Chondrocyte (in vitro differentiated cells): ENCODE measurements at places on chromosomes 7 and 10. TPM values are rescaled to one million over a fixed set of nuclear protein-coding genes. Genes with fewer than 3 reads are reported as not detected.
A peak's percentile ranks its signal among the peaks of the same experiment; 100 is the strongest.

Gene TAC1
- not detected in 3 replicates for total RNA-seq

Gene MSMB
- not detected in 3 replicates for total RNA-seq

Gene TAS2R40
- not detected in 3 replicates for total RNA-seq

Gene AKR1C2
- total RNA-seq = 0.22 to 0.44 TPM (median 0.26 TPM) in 3 replicates

Gene TBC1D12
- 23.2 to 38.4 TPM (median 26.3 TPM) in 3 replicates for total RNA-seq

Gene PRKCQ
- 0.13 to 0.15 TPM in 2 of 3 replicates, not detected in the other for total RNA-seq

Gene AKR1C3
- 0.46 to 0.54 TPM (median 0.50 TPM) in 3 replicates for total RNA-seq

Gene IGFBP3
- total RNA-seq = 1,747 to 1,749 TPM (median 1,748 TPM) in 3 replicates

Gene DNAJC2
- 17.6 to 26.9 TPM (median 18.3 TPM) in 3 replicates for total RNA-seq

Gene CYP26A1
- 0.47 to 1.9 TPM (median 0.49 TPM) in 3 replicates for total RNA-seq

GRCh38 chr10:5445006-5445405 lies 32.6 kb downstream of the NET1 start:
- H3K4me3 ChIP-seq = no peak overlapping the region
- DNase-seq = no peak
- no peak overlapping the region for H3K27ac ChIP-seq
- no peaks in the 10 kb centered on the region for H3K36me3 ChIP-seq

GRCh38 chr7:35556515-35557471 lies 138.1 kb downstream of the HERPUD2 start:
- no peak overlapping the region for H3K4me3 ChIP-seq
- H3K4me1 ChIP-seq = no peaks in the 10 kb centered on the region
- H3K27ac ChIP-seq = no peak overlapping the region
- H3K36me3 ChIP-seq = peaks cover 2% of the 10 kb centered on the region

DNA sequence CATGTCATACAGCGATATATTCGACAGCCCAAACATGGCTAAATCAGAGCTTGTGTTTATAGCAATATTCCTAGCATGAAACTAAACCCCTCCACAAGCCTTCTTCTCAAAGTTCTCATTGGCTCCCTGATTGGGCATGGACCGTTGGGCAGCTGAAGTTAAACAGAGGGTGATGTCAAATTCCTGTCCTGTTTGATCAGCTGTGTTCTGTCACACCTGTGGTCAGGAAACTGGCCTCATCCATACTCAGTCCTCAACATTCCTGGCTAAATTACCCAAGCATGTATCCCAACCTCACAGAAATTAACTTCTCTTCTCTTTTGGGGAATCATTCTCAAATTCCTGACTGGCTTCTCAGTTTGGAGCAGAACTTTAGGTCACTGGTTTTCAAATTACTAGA lies 107.9 kb downstream of the ODAD2 start:
- no peak overlapping the region for H3K27ac ChIP-seq
- H3K4me3 ChIP-seq = no peak overlapping the region
- no peak for DNase-seq
- H3K4me1 ChIP-seq = no peaks in the 10 kb centered on the region

DNA sequence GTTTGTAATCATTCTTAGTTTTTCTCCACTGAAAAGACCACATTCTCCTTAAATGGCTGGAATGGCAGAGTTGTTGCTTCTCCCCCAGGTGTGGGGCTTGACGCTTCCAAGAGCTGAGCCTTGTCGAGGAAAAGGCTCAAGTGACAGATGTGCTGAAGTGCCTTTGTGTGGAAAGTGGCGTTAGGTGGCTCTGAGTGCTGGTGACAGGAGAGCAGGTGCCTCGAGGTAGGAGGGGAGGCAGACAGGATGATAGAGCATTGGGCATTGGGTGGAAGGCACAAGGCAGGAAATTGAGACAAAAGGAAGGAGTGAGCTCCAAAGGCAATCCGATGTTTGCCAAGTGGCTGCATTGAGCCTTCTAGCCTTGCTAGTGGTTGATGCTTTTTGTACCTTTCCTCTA lies 6.7 kb downstream of the KIAA1217 start:
- H3K4me3 ChIP-seq = no peak overlapping the region
- no peak for DNase-seq
- peaks cover 4% of the 10 kb centered on the region for H3K4me1 ChIP-seq
- H3K27me3 ChIP-seq = peaks cover 8% of the 10 kb centered on the region
- H3K27ac ChIP-seq = no peak overlapping the region

DNA sequence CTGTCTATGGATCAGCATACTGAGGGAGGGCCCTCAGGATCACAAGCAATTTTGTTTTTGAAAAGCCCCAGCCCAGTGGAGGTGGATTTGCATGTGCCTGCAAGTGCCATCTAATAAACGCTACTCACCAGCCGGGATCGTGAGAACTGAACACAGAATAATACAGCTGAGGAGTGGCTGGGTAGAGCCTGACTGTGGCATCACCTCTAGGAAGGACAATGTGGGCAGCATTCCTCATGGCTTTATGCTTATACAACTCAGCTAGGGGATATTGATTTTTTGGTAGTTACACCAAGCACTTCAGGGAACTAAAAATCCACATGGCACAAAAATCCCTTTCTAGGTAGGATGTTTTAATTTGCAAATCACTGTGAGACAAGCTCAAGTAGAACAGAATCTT lies 72.7 kb upstream of the PALS2 start:
- no peak overlapping the region for H3K4me3 ChIP-seq
- no peak for DNase-seq
- no peak overlapping the region for H3K27ac ChIP-seq
- peaks cover 41% of the 10 kb centered on the region for H3K4me1 ChIP-seq
- no peaks in the 10 kb centered on the region for H3K27me3 ChIP-seq

- no peaks in the 10 kb centered on the region for H3K27me3 ChIP-seq
- no peak for DNase-seq
- no peaks in the 10 kb centered on the region for H3K4me1 ChIP-seq
- H3K27ac ChIP-seq = no peak overlapping the region
- H3K4me3 ChIP-seq = no peak overlapping the region
- H3K36me3 ChIP-seq = peaks cover 3% of the 10 kb centered on the region
Observed at GRCh38 chr7:74324531-74325209, 35.5 kb downstream of the CLIP2 start.

DNA sequence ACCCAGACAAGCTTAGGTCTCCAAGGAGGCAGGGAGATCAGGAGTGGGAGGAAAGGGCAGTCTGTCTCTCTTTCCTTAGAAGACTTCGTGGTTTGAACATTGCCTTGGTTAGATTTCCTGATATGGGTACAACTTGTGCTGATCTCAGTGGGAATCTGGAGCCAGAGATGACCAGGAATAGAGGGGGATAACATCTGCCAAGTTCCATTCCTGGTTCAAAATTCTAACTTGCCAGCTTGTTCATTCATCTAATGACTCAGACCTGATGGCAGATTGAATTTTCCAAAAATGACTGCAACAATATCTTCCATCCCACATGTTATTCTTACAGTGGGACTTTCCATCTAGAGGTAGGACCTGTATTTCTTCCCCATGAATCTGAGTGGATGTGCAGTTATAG lies 394.3 kb upstream of the PODXL start:
- DNase-seq = no peak
- H3K36me3 ChIP-seq = peaks cover 2% of the 10 kb centered on the region
- no peak overlapping the region for H3K4me3 ChIP-seq
- peaks cover 59% of the 10 kb centered on the region for H3K4me1 ChIP-seq
- H3K27ac ChIP-seq = peak overlapping the region; percentile 49

GRCh38 chr7:24722386-24723177 lies 34.7 kb downstream of the GSDME start:
- no peaks in the 10 kb centered on the region for H3K27me3 ChIP-seq
- peaks cover 6% of the 10 kb centered on the region for H3K4me1 ChIP-seq
- H3K27ac ChIP-seq = no peak overlapping the region
- DNase-seq = no peak

GRCh38 chr10:88194041-88194887 lies 330.8 kb downstream of the PTEN start:
- no peak overlapping the region for H3K4me3 ChIP-seq
- H3K36me3 ChIP-seq = no peaks in the 10 kb centered on the region
- DNase-seq = no peak

DNA sequence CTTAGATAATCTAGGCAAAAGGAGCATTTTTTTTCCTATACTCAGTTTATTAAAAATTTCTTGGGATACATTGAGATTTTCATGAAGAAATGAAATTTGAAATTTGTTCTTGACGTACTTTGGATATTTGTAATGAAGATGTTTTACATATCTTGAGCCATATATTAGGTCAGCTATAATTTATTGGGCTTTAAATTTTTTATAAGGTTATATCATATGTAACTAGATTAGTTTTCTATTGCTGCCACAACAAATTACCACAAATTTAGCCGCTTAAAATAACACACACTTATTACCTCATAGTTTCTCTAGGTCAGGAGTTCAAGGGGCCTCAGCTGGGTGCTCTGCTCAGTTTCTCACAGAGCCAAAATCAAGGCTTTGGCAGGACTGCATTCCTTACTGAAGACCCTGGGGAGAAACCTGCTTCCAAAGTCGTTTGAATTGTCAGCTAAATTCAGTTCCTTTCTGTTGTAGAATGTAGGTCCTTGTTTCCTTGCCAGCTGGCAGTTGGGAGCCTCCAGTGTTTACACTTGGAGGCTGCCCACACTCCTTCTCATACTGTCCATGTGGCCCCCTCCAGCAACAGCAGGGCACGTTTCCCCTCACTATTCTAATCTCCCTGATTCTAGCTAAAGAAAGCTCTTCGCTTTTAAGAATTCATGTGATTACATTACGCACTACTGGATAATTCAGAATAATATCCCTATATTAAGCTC lies 42.6 kb upstream of the DNAH11 start:
- no peak for DNase-seq
- H3K36me3 ChIP-seq = no peaks in the 10 kb centered on the region
- H3K4me3 ChIP-seq = no peak overlapping the region
- H3K4me1 ChIP-seq = no peaks in the 10 kb centered on the region
- no peak overlapping the region for H3K27ac ChIP-seq
- no peaks in the 10 kb centered on the region for H3K27me3 ChIP-seq

GRCh38 chr7:23347682-23348180 lies 48.6 kb downstream of the MALSU1 start:
- H3K4me3 ChIP-seq = peak overlapping the region; percentile 45
- H3K27ac ChIP-seq = peak overlapping the region; percentile 95
- H3K36me3 ChIP-seq = peaks cover 24% of the 10 kb centered on the region
- DNase-seq = no peak
- no peaks in the 10 kb centered on the region for H3K27me3 ChIP-seq

- no peak overlapping the region for H3K4me3 ChIP-seq
- no peaks in the 10 kb centered on the region for H3K27me3 ChIP-seq
- DNase-seq = no peak
- no peaks in the 10 kb centered on the region for H3K36me3 ChIP-seq
- no peak overlapping the region for H3K27ac ChIP-seq
Observed at GRCh38 chr10:43781480-43782361, 133.0 kb upstream of the ZNF32 start.

- no peak overlapping the region for H3K27ac ChIP-seq
- no peaks in the 10 kb centered on the region for H3K36me3 ChIP-seq
- peaks cover 16% of the 10 kb centered on the region for H3K4me1 ChIP-seq
- DNase-seq = no peak
- no peaks in the 10 kb centered on the region for H3K27me3 ChIP-seq
Observed at GRCh38 chr10:124465777-124466488, 4.3 kb downstream of the LHPP start.

GRCh38 chr10:132449811-132450181 lies 52.8 kb downstream of the PWWP2B start:
- no peaks in the 10 kb centered on the region for H3K36me3 ChIP-seq
- DNase-seq = peak; percentile 63
- H3K27me3 ChIP-seq = no peaks in the 10 kb centered on the region
- peaks cover 32% of the 10 kb centered on the region for H3K4me1 ChIP-seq

GRCh38 chr10:80407812-80408241 lies 524 bp upstream of the PRXL2A start:
- H3K4me3 ChIP-seq = peak overlapping the region; percentile 77
- peak overlapping the region; percentile 82 for H3K27ac ChIP-seq

DNA sequence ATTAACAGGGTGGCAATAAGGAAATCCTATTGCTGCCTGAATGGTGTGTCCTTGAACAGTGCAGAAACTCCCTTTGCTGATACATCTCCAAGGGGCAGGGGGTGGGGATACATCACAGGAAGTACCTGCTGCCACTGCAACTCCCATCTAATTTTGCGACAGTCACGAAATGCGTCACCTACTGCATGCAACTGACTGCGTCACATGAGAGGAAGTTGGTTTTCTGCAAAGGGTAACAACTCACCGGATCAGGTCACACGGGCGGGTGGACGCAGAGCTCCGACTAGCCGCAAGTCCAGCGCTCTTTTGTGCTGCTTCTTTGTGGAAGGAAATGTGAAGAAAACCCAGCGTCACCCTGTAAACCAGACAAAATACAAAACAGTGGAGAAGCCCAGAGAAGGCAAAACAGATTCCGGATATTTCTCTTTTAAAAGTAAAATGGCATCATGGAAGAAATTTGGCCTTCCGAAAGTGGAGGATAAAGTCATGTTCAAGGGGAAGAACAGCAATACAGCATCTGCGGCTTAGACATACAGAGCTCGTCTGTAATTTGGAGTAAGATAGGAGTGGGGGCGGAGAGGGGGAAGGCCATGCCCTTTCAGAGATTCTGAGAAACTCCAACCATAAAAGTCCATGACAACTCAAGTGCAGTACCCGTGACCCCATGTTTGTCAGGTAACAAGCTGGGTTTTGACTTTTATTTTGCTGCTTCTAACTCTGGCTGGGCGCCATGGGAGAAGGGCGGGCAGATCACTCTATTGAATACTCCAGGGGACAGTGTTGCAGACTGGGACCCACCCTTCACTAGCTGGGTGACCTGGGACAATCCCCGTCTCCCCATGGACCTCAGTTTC lies 32.3 kb upstream of the PLEKHS1 start:
- H3K4me3 ChIP-seq = no peak overlapping the region
- H3K27ac ChIP-seq = no peak overlapping the region
- peaks cover 4% of the 10 kb centered on the region for H3K4me1 ChIP-seq
- peaks cover 25% of the 10 kb centered on the region for H3K36me3 ChIP-seq

DNA sequence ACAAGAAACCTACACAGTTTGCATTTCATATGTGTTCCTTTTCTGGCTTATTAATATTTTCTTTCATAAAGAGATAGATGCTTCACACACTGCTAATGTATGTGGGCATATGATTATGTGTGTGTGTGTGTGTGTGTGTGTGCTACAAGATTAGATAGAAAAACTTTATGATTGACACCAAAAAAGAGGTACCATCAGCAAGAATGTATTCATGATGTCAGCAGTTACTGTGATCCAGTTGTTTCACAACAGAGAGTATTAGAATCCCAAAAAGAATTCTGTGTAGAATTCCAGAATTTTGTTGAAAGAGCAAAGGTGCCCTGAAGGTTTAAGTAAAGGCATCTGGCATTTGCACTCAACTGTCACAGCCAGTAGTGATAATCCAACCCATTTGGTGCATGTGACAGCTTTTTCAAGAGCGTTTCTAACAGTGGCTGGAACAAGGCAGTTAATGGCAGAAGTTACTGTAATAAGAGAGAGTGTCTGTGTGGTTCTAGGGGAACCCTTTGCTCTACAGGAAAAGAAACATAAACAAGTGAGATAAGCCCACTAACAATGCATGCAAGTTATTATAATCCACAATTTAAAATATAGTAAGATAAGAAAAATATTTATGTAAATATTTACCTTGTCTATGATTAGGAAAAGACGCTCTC lies 16.6 kb downstream of the RELN start:
- peaks cover 8% of the 10 kb centered on the region for H3K27me3 ChIP-seq
- no peaks in the 10 kb centered on the region for H3K36me3 ChIP-seq
- H3K27ac ChIP-seq = no peak overlapping the region
- H3K4me1 ChIP-seq = no peaks in the 10 kb centered on the region
- DNase-seq = no peak
